NCI-H2227 treated with DMSO at 0.1 percent for 48 hours (cell line): ENCODE measurements at places on chromosomes 5 and 9.

- DNase-seq, result no peak
Observed at GRCh38 chr9:87433853-87434252, 63.8 kb upstream of the DAPK1 start.

- no peak for DNase-seq
Observed at GRCh38 chr5:108730617-108731340, 16.9 kb upstream of the FER start.

- DNase-seq, result no peak
Observed at GRCh38 chr5:501105-501830, 23.0 kb downstream of the SLC9A3 start.

DNA sequence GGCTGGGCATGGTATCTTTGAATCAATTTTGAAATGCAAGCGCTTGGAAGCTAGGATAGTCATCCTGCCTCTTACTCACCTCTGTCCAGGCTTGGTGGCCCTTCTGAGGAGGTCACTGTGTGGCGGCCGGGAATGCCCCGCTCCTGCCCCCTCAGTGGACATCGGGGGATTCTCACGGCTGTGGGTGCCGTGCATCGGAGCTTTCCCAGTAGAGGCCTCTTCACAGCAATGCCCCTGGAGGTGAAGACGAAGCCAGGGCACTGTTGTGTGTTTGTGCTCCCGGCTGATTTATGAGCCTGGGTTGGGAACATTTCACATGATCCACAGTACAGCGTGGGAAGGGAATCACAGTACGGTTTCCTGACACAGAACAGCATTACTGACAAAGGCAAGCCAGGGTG is 147.5 kb downstream of the NXNL2 start:
- no peak for DNase-seq

DNA sequence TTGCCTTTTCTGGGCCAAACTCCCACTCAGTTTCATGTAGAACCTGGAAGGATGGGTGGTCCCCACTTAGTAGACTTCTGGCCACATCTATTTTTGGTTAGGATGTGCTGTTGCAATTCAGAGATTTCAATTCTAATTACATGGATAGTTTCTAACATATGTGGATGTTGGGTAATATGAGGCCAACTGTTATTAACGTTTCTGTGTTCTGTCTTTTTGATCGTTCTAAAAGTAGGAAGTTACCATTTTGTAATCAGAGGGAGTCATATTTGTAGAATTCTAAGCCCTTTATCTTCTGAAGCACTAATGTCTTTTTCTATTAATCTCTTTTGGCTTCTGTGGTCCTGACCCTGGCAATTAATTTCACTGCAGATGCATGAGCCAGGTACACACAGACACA is 141.6 kb upstream of the SPEF2 start:
- no peak for DNase-seq

- DNase-seq, result peak; percentile 4
Observed at GRCh38 chr5:118405650-118406061, 582.7 kb downstream of the DTWD2 start.

DNA sequence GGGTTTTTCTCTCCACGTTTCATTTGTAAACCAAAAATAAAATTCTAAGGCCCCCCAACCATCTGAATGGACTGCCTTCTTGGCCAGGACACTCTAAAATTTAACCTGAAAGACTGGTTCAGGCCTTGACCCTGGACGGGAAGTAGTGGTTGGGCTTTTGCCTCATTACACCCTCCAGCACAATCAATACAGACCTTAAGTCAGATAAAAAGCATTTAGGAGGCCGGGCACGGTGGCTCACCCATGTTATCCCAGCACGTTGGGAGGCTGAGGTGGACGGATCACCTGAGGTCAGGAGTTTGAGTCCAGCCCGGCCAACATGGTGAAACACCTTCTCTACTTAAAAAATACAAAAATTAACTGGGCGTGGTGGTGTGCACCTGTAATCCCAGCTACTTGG is 91.6 kb upstream of the PPP1R26 start:
- DNase-seq, result no peak
